Activated CD8-positive, alpha-beta memory T cell treated with anti-CD3 and anti-CD28 coated beads, Interleukin-2, amount 50 U/mL, for 48 hours (primary cell): ENCODE measurements at places on chromosomes 3 and 15.

DNA sequence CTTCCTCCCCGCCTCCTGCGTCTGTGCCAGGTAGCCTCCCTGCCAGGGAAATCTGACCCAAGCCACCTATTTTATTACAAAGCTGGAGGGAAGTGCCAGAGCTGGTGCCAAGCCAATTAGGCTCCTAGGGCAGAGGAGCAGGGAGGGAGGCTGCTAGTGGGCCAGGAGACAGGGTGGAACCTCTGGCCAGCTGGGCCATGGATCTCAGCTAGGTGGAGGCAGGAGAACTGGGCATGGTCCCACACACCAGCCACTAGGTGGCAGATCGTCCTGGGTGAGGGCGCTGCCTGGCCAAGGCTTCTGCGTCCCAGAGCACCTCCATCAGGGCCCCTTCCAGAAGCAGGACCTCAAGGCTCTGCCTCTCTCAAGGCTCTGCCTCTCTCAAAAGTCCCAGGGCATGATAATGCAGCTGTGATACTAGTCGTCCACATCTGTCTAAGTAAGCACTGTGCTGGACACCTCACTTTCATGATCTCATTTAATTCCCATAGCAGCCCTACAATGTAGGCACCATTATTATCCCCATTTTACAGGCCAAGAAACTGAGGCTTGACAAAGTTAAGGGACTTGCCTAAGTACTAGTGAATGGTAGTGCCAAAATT, 4.5 kb upstream of the RFT1 start:
- peak; percentile 81 for DNase-seq

- DNase-seq = no peak
These were observed 41.4 kb downstream of the EOMES start for GRCh38 chr3:27680517-27681246.

GRCh38 chr15:40914486-40914885, 14.7 kb upstream of the DLL4 start:
- DNase-seq = no peak

- no peak for DNase-seq
These were observed 50.4 kb upstream of the FLNB start for GRCh38 chr3:57957824-57958223.

DNA sequence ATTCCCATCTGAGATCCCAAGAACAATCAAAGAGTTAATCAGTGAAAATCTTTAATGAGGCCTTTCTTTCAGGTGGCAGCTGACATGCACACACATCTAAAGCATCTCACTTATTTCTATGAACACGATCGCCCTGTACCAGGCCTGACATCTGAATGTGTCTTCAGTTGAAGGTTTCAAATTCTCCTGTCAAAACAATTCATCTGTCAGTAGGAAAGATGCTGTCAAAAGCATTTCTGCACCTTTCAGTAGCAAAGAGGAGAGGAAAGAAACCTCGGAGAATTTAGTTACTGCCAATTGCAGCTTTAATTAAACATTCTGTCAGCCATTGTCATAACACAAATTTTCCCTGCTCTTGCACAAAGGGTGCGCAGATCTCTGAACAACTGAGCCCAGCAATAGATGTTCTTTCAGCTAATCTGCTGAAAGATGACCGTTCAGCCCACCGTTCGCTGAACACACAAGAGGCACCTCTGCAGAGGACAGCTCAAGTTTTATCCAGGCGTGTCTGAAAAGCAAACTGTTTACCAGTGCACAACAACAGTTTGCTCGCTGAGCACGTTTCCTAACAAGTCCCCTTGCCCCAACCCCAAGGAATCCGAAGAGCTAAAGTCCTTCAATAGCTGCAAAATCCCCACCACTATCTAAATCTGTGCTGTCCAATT, 34.1 kb downstream of the LRIG1 start:
- DNase-seq = no peak
